Aorta (tissue), 5 donors: ENCODE measurements at places on chromosomes 13 and 19. TPM values are rescaled to one million over a fixed set of nuclear protein-coding genes. Genes with fewer than 3 reads are reported as not detected.

- H3K27ac ChIP-seq: no peak overlapping the region
- no peaks in the 10 kb centered on the region for H3K36me3 ChIP-seq
- H3K27me3 ChIP-seq: no peaks in the 10 kb centered on the region
- no peak overlapping the region for H3K4me3 ChIP-seq
- H3K4me1 ChIP-seq: no peaks in the 10 kb centered on the region
These were observed 3.8 kb upstream of the KPTN start for GRCh38 chr19:47487551-47488515.

DNA sequence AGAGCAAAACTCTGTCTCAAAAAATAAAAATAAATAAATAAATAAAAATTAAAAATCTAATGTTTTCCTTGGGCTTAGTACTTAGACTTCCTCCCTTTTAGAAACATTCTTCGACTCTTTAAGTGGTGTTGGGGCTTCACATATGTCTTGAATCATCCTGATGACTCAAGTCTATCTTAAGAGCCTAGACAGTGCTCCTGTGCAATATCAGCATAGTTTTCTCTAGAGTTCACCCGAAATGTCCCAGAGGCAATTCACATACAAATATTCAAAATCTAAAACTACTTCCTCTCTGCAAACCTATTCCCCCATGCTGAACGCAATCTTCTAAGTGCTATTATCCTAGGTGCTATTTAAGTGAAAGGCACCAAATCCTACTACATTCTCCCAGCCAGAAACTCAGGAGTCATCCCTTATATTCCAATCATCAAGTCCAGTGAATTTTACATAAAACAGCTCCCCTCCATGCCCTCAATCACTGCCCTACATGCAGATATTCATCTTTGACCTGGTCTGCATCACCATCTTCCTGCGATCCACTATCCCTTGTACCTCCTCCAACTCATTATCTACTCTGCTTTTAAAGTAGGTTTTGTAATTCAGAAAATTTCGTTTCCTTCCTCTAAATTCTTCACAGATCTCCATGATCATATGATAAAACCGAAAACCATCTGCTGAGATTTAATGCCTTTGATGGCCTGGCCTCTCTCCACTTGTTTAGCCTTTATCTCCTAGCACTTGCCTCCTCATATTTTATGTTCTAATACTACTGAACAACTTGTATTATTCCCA, 102.7 kb downstream of the ELF1 start:
- DNase-seq: no peak
- H3K4me1 ChIP-seq: no peaks in the 10 kb centered on the region
- no peak overlapping the region for H3K27ac ChIP-seq

GRCh38 chr19:35557539-35558399, 5.7 kb downstream of the ATP4A start:
- no peaks in the 10 kb centered on the region for H3K27me3 ChIP-seq
- H3K36me3 ChIP-seq: no peaks in the 10 kb centered on the region
- H3K27ac ChIP-seq: no peak overlapping the region
- peak; percentile 84 for DNase-seq
- no peaks in the 10 kb centered on the region for H3K4me1 ChIP-seq

GRCh38 chr19:5337708-5338655, 2.6 kb downstream of the PTPRS start:
- H3K27ac ChIP-seq: no peak overlapping the region
- H3K4me3 ChIP-seq: no peak overlapping the region
- no peaks in the 10 kb centered on the region for H3K36me3 ChIP-seq
- H3K27me3 ChIP-seq: no peaks in the 10 kb centered on the region

DNA sequence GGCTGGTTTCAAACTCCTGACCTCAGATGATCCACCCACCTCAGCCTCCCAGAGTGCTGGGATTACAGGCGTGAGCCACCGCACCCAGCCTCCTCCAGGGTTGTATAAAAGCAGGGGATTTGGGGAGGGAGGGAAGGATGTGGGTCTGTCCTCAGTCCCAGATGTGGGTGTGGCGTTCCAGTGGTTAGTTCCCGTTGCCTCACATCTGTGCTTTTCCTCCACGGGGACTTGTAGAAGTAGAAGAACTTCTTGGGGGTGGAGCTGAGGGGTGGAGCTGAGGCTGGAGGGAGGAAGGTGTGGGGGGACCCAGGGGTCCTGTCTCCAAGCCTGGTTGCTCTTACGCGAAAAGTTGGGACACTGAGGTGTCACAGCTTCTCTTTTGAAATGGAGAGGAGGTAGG, 514 bp upstream of the MCEMP1 start:
- DNase-seq: no peak
- H3K27ac ChIP-seq: no peak overlapping the region
- H3K36me3 ChIP-seq: no peaks in the 10 kb centered on the region
- H3K4me3 ChIP-seq: no peak overlapping the region
- no peaks in the 10 kb centered on the region for H3K27me3 ChIP-seq
- H3K4me1 ChIP-seq: no peaks in the 10 kb centered on the region

- H3K27ac ChIP-seq: peak within 1 kb of the TSS; percentile 22
- no peaks in the 10 kb centered on the region for H3K4me1 ChIP-seq
- DNase-seq: peak; percentile 93
- H3K4me3 ChIP-seq: peak within 1 kb of the TSS; percentile 46
- H3K27me3 ChIP-seq: no peaks in the 10 kb centered on the region
- no peaks in the 10 kb centered on the region for H3K36me3 ChIP-seq
These were observed at the start of gene ZFP82 for GRCh38 chr19:36418287-36419001. Gene ZFP82 (minus strand): TSS chr19:36418644. CDS start chr19:36409789, 8,855 bp downstream.

- no peak overlapping the region for H3K27ac ChIP-seq
- H3K27me3 ChIP-seq: no peaks in the 10 kb centered on the region
- no peaks in the 10 kb centered on the region for H3K4me1 ChIP-seq
- H3K4me3 ChIP-seq: no peak overlapping the region
- no peaks in the 10 kb centered on the region for H3K36me3 ChIP-seq
- no peak for DNase-seq
These were observed 102.7 kb downstream of the DCLK1 start for GRCh38 chr13:36028359-36029025.

- no peak for DNase-seq
- no peaks in the 10 kb centered on the region for H3K4me1 ChIP-seq
- no peak overlapping the region for H3K4me3 ChIP-seq
- H3K27me3 ChIP-seq: no peaks in the 10 kb centered on the region
- H3K36me3 ChIP-seq: no peaks in the 10 kb centered on the region
These were observed 30.5 kb downstream of the RANBP3 start for GRCh38 chr19:5947435-5947834.

DNA sequence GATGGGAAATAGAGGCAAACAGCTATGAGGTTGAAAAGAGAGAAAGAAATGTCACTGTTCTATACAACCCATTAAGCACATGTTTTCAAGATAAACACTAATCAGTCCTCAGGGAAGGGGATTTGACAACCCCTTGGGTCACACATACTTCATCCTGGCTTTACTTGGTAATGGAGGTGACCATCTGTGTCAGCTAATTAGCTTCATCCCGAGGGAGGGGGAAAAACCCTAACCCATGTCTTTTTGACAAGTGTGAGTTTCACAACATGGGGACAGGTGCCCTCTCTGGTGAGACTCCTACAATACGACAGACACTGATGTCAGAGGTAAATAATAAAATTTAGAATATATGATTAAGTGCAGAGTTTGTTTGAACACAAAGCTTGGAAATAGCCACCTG, 43.1 kb downstream of the ZNF611 start:
- DNase-seq: no peak
- H3K4me1 ChIP-seq: no peaks in the 10 kb centered on the region
- H3K27ac ChIP-seq: peak overlapping the region; percentile 65
- no peak overlapping the region for H3K4me3 ChIP-seq

- no peak overlapping the region for H3K27ac ChIP-seq
- H3K4me1 ChIP-seq: no peaks in the 10 kb centered on the region
- H3K27me3 ChIP-seq: no peaks in the 10 kb centered on the region
- no peak overlapping the region for H3K4me3 ChIP-seq
These were observed 42.7 kb upstream of the AKAP11 start for GRCh38 chr13:42229287-42229686.

- DNase-seq: no peak
- H3K4me1 ChIP-seq: no peaks in the 10 kb centered on the region
- H3K27ac ChIP-seq: no peak overlapping the region
- no peak overlapping the region for H3K4me3 ChIP-seq
- H3K36me3 ChIP-seq: no peaks in the 10 kb centered on the region
These were observed 447.5 kb upstream of the ATXN8OS start for GRCh38 chr13:69660155-69660554.

DNA sequence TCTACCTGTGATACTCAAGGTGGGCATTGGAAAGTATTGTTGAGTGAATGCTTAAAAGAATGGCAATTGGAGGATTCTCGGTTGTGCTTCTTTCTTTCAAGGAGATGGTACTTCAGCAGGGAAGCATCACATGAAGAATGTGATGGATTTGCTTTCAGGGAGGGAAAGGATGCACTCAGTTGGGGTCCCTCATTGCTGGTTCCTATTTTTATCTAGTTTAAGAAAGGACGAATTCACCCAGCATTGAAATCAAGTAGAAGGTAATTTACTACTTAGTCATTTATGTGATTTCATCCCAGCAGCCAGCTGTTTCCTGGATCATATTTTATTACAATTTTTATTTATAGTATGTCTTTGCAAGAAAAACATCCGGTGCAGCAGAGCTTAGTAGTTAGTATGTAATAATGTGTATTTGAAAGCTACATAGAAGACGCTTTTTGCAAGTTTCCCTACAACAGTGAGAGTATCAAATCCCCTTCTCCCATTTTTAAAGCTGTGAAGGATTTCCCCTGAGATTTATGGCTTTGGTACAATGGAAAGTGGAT, 417.9 kb downstream of the GPC5 start:
- no peaks in the 10 kb centered on the region for H3K36me3 ChIP-seq
- H3K27ac ChIP-seq: no peak overlapping the region
- no peak overlapping the region for H3K4me3 ChIP-seq
- no peak for DNase-seq
- no peaks in the 10 kb centered on the region for H3K4me1 ChIP-seq

GRCh38 chr13:36395280-36395679, 37.0 kb upstream of the CCNA1 start:
- H3K27ac ChIP-seq: no peak overlapping the region
- no peaks in the 10 kb centered on the region for H3K4me1 ChIP-seq
- no peaks in the 10 kb centered on the region for H3K27me3 ChIP-seq
- no peak for DNase-seq
- H3K4me3 ChIP-seq: no peak overlapping the region
- H3K36me3 ChIP-seq: no peaks in the 10 kb centered on the region

- no peaks in the 10 kb centered on the region for H3K4me1 ChIP-seq
- H3K36me3 ChIP-seq: no peaks in the 10 kb centered on the region
- H3K4me3 ChIP-seq: peak overlapping the region; percentile 20
- no peak for DNase-seq
- no peaks in the 10 kb centered on the region for H3K27me3 ChIP-seq
- H3K27ac ChIP-seq: no peak overlapping the region
These were observed 393.5 kb downstream of the KLF12 start for GRCh38 chr13:73740666-73741065.

DNA sequence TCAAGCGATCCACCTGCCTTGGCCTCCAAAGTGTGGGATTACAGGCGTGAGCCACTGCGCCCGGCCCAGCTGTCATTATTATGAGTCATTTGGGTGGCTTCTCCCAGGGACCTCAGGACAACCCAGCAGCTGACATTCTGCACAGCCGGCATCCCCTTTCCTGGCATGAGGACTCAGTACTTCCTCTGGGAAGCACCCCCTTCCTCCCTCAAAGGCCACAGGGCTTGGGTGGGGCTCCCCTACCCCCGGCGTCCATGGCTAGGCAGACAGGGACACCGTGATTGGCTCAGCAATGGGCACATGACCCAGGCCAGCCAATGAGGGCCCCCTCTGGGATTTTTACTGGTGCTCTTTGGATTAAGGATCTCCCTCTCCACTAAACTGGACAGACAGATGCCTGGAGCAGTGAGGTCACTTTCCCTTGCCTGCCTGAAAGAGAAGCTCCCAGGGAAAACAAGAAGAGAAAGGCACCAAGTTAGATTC, 6.0 kb downstream of the KANK2 start:
- no peaks in the 10 kb centered on the region for H3K27me3 ChIP-seq
- peaks cover 10% of the 10 kb centered on the region for H3K36me3 ChIP-seq
- peaks cover 5% of the 10 kb centered on the region for H3K4me1 ChIP-seq
- peak overlapping the region; percentile 33 for H3K27ac ChIP-seq
- H3K4me3 ChIP-seq: no peak overlapping the region
- peak; percentile 91 for DNase-seq

DNA sequence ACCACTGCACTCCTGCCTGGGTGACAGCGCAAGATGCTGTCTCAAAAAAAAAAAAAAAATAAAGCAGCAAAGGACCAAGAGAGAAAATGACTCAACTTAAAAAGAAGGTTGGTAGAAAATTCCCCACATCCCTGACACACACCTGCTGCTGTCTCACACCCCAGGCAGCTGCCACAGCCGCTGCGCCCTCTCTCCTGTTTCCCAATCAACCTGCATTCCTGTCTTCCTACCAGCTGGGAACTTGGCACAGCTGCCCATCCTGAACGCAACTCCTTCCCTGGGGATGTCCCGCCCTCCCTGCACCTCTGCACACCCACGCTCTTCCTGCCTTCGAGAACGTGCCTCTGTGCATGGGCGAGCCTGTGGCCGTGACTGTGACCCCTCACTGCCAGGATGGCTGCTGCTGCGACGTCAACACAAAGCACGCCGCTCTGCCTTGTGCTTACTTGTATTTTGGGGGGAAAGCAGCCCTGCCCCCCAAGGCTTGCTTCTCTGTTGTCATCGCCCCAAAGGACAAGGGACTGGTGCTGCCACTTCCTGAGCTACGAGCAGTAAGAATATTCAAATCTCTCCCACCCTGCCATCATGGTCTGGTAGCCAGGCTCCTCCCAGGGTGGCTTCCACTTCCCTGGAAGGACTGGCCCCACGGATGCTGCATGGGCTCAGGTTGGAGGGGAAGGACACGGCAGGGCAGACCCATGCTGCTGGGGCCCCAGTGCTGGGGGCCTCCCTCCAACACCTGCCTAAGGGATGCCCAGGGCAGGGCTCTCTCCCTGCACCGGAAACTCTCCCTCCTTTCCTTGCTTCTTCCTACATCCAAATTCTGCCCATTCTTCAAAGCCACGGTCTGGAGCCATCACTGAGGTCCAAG, 20.7 kb downstream of the SH3GL1 start:
- H3K4me3 ChIP-seq: no peak overlapping the region
- peaks cover 4% of the 10 kb centered on the region for H3K36me3 ChIP-seq
- no peak for DNase-seq
- no peaks in the 10 kb centered on the region for H3K4me1 ChIP-seq
- H3K27me3 ChIP-seq: no peaks in the 10 kb centered on the region
- no peak overlapping the region for H3K27ac ChIP-seq

Gene CEACAM6
- total RNA-seq: not detected

Gene BICRA
- 12.3 TPM for total RNA-seq

Gene CEACAM3
- total RNA-seq: 0.99 TPM

Gene GSX1
- total RNA-seq: not detected

Gene S1PR4
- total RNA-seq: 2.4 TPM

Gene AMER2
- total RNA-seq: not detected

Gene C19orf67
- total RNA-seq: not detected
